Stimulated activated CD4-positive, alpha-beta T cell treated with anti-CD3 and anti-CD28 coated beads, Interleukin-4, amount 100 ng/mL, for 1 hour (primary cell): ENCODE measurements at places on chromosomes 5 and 9.

GRCh38 chr5:140641716-140642115 is 2.5 kb downstream of the TMCO6 start:
- no peak for DNase-seq

- DNase-seq: no peak
These were observed 43.0 kb upstream of the SIL1 start for GRCh38 chr5:139241139-139241538.

GRCh38 chr5:42377496-42377895 is 45.7 kb upstream of the GHR start:
- DNase-seq: no peak

- no peak for DNase-seq
These were observed 6.7 kb downstream of the SLC6A7 start for GRCh38 chr5:150196514-150196913.

DNA sequence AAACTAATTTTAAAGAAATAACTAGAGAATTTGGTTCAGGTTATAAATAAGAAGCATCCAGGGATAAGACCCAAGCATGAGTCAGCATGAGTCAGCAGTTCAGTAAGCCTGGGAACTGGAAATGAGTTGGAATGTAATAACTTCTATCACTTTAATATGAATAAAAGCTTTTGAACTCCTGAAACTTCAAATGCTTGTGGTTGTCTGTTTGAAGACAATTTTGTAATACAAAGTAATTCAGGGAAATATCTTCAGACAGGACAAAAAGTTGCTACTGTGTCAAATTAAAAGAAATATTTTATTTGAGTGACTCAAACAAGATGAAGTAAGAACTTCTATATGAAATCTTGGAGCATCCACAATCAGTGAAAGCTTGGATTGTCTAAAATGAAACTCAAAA is 331.2 kb upstream of the DAB2 start:
- no peak for DNase-seq

GRCh38 chr9:69946800-69947437 is 96.7 kb upstream of the MAMDC2 start:
- no peak for DNase-seq

- no peak for DNase-seq
These were observed 217.3 kb downstream of the ARL15 start for GRCh38 chr5:54093081-54093492.

DNA sequence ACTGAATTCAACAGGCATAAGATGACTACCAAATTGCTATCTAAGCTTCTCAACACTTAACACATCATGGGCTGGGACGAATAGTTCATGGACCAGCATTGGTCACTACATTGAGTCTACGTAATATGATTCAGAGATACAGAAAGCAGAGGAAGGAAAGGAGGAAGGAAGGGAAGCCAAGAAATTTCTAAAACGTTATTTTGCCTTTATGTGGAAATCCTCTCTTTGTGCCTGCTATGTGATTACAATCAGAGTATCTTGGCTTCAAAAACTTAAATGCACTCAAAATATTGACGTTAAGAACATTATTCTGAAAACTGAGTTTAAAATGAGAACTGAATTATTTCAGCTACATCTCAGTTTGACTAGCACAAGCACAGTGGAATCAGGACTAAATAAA is 88.1 kb upstream of the RETREG1 start:
- no peak for DNase-seq

- no peak for DNase-seq
These were observed 1211.2 kb downstream of the EFNA5 start for GRCh38 chr5:106459541-106459940.

- DNase-seq: peak; percentile 36
These were observed 107.2 kb downstream of the C5orf15 start for GRCh38 chr5:133861161-133861737.
